ENCODE measurements at places on chromosomes 5 and 9.

DNA sequence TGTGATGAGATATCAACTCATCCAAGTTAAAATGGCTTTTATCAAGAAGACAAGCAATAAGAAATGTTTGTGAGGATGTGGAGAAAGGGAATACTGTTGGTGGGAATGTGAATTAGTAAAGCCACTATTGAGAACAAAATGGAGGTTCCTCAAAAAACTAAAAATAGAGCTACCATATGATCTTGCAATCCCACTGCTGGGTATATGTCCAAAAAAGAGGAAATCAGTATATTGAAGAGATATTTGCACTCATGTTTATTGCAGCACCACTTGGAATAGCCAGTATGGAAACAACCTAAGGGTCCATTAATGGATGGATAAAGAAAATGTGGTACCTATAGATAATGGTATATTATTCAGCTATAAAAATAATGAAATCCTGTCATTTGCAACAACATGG lies 25.1 kb downstream of the PPIP5K2 start:
- DNase-seq = no peak

DNA sequence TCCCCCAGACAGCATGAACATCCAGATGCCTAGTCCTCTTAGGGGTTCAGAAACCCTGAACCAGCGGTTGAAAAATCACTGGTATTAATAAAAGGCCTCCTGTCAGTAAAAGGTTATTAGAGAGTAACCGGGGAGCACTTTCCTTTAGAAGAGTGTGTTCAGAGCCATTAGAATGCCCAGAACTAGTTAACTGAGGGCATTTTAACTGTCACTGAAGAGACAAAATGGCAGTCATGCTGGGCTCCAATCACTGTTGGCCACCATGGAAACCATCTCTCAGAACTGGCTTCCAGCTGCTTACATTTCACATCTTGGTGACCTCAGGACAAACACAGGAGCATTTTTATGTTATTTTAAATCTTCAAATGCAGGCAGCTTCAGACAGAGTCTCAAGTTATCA lies 36.2 kb upstream of the GDA start:
- DNase-seq = no peak

DNA sequence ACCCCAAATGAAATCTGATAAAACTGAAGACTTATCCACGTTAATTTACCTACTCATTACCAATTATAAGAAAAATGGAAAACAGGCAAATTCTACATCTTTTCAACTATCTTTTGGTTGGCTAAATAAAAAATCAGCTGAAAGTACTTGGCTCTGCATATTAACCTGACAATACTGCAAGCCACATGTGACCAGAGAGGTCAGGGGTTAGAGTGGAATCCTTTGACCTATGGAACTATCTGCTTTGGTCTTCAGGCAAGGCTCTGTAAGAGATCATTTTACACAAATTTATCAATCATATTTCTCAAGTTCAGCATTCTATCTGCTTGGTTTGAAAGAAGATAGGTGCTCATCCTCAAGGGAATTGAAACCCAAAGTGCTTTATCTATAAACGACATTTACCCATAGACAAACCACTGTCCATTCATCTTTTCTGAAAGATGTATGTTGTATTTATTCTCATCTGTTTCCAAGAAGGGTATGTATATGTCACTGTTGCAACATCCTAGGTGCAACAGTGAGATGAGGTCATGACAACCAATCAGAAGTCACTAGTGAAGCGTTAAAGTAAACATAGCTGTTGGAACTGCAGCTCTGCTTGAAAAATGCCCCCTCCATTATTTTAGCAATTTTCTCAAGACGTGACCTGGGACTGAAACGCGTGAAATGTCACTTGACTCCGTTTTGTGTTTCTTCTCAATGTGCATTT lies 144.9 kb upstream of the POU5F2 start:
- DNase-seq = no peak

DNA sequence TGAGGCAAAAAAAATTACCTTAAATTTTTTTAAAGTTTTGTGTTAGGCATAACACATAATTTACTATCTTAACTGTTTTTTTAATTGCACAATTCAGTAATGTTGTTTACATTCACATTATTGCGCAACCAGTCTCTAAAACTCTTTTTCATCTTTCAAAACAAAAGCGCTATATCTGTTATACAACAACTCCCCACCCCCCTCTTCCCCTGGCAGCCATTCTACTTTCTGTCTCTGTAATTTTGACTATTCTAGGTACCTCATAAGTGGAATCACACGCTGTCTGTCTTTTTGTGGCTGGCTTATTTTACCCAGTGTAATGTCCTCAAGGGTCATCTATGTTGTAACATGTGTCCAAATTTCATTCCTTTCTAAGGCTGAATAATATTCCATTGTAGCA lies 241.5 kb upstream of the DMRT1 start:
- no peak for DNase-seq

GRCh38 chr9:127634698-127635097 lies 22.6 kb downstream of the STXBP1 start:
- DNase-seq = no peak

GRCh38 chr5:111670826-111671492 lies 86.0 kb downstream of the NREP start:
- no peak for DNase-seq

- no peak for DNase-seq
These were observed 12.2 kb downstream of the CCNI2 start for GRCh38 chr5:132759114-132760048.

DNA sequence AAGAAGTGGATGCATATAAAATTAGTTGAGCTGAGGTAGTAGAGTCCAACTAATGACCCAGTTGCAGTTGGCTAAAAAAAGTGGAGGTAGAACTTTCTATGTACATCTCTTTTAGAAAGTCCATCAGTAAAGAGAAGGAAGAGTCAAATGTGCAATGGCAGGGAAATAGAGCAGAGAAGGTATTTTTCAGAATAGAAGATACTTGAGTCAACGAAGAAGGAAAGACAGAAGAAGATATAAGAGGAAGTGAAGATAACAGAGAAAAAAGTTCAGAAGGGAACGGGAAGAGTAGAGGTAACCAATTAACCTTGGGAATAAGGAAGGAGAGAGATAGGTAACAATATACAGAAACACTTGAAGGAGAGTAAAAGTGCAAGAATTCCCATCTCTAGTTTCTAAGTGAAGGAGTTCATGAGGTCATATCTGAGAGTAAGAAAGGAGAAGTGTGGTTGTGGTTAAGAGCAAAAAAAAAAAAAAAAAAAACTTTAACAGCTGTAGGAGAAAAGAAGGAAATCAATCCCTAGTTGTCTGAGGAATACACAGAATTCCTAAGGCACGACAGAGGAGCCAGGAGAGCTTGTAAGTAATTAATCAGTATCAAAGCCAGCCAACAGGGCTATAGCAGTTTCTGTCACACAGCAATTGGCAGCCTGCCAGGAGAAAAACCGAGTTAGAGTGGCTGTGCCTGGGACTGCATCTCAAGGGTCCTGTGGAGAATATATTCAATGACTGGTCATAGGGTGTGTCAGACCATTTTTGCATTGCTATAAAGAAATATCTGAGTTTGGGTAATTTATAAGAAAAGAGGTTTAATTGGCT lies 61.0 kb downstream of the ARL15 start:
- DNase-seq = no peak

DNA sequence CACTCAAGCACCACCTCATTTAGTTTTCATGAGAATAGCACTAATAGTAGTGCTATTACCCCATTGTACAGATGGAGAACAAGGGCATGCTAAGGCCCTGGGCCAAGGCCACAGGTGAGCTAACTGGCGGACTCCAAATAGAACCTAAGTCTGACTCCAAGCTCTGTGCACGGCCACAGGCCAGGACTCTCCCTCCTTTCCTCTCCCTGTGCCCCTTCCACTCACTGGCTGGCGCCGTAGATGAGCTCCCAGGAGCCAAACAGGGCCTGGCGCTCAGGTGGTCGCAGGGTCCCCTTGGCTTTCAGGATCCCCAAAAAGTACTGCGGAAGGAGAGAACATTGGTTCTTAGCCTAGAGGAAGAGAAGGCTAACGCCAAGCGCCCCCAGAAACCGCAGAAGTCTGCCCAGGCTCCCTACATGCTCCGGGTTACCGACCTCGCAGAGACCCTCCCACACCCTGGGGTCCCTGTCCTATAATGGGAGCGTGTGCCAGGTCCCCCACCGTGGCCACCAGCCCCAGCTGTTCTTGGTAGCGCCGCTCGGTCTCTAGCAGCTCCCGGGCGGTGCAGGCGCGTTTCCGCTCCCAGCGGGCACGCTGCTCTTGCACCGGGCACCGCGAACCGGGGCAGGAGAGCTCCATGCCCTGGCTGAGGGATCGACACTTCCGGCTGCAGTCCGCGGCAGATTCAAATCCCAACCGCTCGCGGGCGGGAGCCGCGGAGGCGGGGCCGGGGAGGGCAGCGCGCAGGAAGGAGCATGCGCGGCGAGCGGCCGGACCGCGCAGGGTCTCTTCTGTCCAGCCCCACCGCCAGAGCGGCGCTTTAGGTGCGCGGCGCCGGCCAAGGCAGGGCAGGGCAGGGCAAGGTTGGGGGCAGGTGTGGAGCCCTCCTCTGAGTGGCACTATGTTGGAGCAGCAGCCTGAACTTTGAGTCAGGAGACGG lies at the start of gene ARHGEF39:
ARHGEF39 (minus strand) TSS at position 665 of the 940 bp plus-strand sequence; CDS start at position 639, 26 bp downstream.
- peak; percentile 98 for DNase-seq

- DNase-seq = no peak
These were observed 562.4 kb downstream of the EBF1 start for GRCh38 chr5:158537366-158537765.

GRCh38 chr9:128122809-128123175 lies 4.7 kb downstream of the PTGES2 start:
- DNase-seq = no peak

GRCh38 chr9:8188723-8189407 lies 389.3 kb upstream of the DMAC1 start:
- no peak for DNase-seq

DNA sequence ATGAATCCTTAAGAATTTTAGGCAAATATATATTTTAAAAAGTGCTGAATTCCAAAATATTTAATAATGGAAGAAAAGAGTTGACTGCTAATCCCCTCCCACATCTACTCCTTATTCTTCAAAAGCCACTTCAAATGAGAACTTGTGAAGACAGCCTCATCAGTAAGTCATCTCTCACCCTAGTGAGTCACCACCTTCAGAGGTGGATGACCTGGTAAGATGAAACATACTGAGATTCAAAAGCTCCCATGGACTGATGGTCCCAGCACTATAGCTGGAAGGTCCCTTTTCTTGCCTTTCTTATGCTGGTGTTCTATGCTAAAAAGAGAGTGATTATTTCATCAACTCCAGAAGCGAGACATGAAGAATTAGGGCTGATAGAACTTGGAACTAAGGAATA lies 37.8 kb upstream of the SPDL1 start:
- DNase-seq = no peak

DNA sequence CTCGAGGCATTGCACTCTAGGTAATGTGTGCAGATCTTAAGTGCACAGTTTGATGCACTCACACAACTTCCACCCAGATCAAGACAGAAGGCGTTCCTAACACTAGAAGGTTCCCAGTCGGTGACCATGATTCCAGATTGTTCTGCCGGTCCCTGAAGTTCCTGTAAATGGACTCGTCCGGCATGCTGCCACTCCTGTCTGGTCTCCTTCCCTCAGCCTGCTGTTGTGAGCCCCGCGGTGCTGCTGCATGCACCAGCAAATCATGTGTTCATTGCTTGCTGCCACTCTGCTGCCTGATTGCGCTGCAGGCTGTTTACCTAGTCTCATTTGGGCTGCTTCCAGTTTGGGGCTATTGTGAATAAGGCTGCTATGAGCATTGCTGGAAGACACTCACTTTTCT lies 11.5 kb downstream of the STKLD1 start:
- DNase-seq = no peak

GRCh38 chr5:139900546-139901250 lies 105.1 kb downstream of the PSD2 start:
- no peak for DNase-seq

- DNase-seq = no peak
These were observed 789 bp downstream of the COL27A1 start for GRCh38 chr9:114155995-114156656.

DNA sequence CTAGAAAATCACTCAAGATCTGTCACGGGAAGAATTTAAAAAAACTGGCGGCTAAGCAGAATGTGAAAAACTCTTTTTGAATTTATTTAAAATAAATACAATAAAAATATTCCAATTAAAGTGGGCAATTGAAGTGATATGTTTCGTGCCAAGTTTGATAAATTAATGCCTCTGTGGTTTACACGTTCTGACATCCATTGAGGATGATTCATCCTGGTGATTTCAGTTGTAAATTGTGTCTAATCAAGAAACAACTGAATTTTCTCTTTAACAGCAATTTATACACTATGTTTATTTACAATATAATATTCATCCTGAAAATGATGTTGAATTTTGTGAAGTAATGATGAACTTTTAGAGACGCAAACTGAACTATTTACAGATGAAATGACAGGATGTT lies 21.0 kb upstream of the OSMR start:
- no peak for DNase-seq

DNA sequence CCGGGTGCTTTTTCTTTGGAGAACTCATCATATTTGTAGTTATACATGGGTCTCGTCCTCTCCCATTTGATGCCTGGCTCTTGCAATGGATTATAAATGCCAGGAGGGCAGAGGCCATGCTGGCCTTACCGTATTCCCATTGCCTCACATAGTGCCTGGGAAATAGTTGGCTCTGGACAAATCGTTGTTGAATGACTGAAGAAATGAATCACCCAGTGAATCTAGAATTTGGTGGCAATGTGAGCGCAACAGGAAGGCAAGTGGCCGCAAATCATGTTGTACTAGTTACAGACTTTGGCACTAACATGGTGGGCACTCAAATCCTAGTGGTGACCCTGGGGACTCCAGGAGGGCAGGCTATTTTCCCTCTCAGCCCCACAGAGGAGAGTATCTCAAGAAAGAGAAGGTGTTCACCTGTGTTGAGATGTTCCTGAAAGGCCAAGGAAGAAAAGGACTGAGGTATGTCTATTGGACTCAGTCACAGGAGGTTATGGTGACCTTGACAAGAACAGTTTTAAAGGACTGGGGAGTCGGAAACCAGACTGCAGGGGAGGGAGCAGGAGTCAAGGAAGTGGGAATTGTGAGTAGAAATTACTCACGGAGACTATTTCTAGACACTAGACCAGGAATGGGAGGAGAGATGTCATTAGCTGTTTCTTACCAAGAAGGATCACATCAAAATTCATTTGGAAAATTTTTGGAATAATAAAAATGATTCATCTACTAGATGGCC lies 61.7 kb upstream of the COL15A1 start:
- DNase-seq = no peak

DNA sequence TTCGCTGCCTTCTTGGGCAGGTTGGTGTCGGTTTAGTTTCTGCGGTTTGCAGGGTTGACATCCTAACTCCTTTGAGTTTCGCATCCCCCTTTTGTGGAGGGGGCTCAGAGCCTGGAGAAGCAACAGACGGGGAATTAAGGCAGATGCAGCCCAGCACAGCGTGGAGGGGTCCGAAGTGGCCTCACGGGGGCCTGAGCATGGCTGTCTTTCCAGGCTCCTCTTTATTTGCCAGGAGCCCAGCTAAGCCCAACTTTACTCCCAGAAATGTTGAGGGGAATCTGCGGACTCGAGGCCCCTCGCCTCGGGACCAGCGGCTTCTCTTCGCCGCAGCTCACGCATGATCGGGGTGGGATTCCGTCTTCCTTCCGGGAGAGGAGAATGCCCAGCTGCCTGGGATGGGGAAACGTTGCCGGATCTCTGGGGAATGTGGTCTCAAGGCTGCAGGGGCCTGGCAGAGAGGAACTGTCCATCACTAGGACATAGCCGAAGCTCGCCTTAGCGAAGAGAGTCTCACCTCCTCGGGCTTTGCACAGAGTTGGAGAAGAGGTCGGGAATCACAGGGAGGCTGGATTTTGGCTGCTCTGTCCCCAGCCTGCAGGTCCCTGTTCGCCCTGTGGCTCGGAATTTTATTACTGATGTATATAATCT lies 1.3 kb downstream of the RAI14 start:
- no peak for DNase-seq
